ENCODE measurements at places on chromosomes 3 and 15. TPM values are rescaled to one million over a fixed set of nuclear protein-coding genes. Genes with fewer than 3 reads are reported as not detected.

RGMA gene
- 16.3 TPM for polyA plus RNA-seq

PTH1R gene
- polyA plus RNA-seq: 44.7 TPM

GNAT1 gene
- polyA plus RNA-seq: 0.13 TPM

CCDC9B gene
- polyA plus RNA-seq: 2.8 TPM

SLC12A6 gene
- polyA plus RNA-seq: 7.6 TPM

BTD gene
- polyA plus RNA-seq: 6.5 TPM

LDHAL6B gene
- not detected for polyA plus RNA-seq

HYAL1 gene
- polyA plus RNA-seq: 6.3 TPM

GOLGA8Q gene
- 1.6 TPM for polyA plus RNA-seq

RLBP1 gene
- polyA plus RNA-seq: not detected

PRICKLE2 gene
- 9.8 TPM for polyA plus RNA-seq

KPNA1 gene
- polyA plus RNA-seq: 19.9 TPM

SLC22A13 gene
- polyA plus RNA-seq: 0.03 TPM

ALG1L2 gene
- not detected for polyA plus RNA-seq

PLCB2 gene
- polyA plus RNA-seq: 15.1 TPM

RETNLB gene
- not detected for polyA plus RNA-seq

SI gene
- not detected for polyA plus RNA-seq

SLC35G2 gene
- 16.4 TPM for polyA plus RNA-seq

OSBPL10 gene
- 3.8 TPM for polyA plus RNA-seq

MED12L gene
- polyA plus RNA-seq: 0.09 TPM

KNG1 gene
- polyA plus RNA-seq: 0.04 TPM

SEMA5B gene
- polyA plus RNA-seq: 1.4 TPM

CHMP2B gene
- polyA plus RNA-seq: 18.9 TPM

KCNMB2 gene
- polyA plus RNA-seq: 1.8 TPM

CHRNB4 gene
- 0.03 TPM for polyA plus RNA-seq

DPPA4 gene
- not detected for polyA plus RNA-seq

HTR3E gene
- not detected for polyA plus RNA-seq

RBM5 gene
- 76.0 TPM for polyA plus RNA-seq

GP9 gene
- polyA plus RNA-seq: 0.13 TPM

SKOR1 gene
- polyA plus RNA-seq: 0.14 TPM

CILP gene
- polyA plus RNA-seq: 20.0 TPM

MUC4 gene
- 0.56 TPM for polyA plus RNA-seq

A4GNT gene
- 0.18 TPM for polyA plus RNA-seq

FANCD2OS gene
- polyA plus RNA-seq: not detected

EIF3J gene
- 56.4 TPM for polyA plus RNA-seq

NFKBIZ gene
- 9.4 TPM for polyA plus RNA-seq

RBMS3 gene
- 16.2 TPM for polyA plus RNA-seq

FBXO40 gene
- polyA plus RNA-seq: under 0.01 TPM
